Activated naive CD8-positive, alpha-beta T cell treated with anti-CD3 and anti-CD28 coated beads for 36 hours (primary cell): ENCODE measurements at places on chromosomes 3 and 15.
A peak's percentile ranks its signal among the peaks of the same experiment; 100 is the strongest.

DNA sequence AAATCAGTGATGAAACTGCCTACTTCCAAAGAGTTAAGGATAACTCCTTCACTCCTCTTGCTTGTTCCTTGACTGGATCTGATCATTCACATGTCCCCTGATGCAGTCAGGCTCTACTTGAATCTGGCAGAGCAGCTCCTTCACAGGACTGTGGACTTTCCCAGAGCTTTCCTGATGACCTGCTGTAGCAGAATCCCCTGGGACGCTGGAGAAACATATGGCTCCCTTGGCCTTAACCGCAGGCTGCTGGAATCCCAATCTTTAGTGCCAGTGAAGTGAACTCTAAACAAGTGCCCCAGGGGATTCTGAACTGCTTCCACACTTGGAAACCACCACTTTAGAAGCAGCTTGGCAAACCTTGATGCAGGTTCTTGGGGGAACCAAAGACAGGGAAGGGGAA lies 217.8 kb downstream of the CHST2 start:
- no peak overlapping the region for H3K27ac ChIP-seq
- no peaks in the 10 kb centered on the region for H3K36me3 ChIP-seq
- DNase-seq = no peak
- no peak overlapping the region for H3K4me3 ChIP-seq

- H3K36me3 ChIP-seq = no peaks in the 10 kb centered on the region
- H3K27me3 ChIP-seq = peaks cover 14% of the 10 kb centered on the region
- no peak for DNase-seq
- no peak overlapping the region for H3K27ac ChIP-seq
- no peak overlapping the region for H3K4me3 ChIP-seq
These were observed 181.5 kb downstream of the ADAMTS9 start for GRCh38 chr3:64506255-64506654.

DNA sequence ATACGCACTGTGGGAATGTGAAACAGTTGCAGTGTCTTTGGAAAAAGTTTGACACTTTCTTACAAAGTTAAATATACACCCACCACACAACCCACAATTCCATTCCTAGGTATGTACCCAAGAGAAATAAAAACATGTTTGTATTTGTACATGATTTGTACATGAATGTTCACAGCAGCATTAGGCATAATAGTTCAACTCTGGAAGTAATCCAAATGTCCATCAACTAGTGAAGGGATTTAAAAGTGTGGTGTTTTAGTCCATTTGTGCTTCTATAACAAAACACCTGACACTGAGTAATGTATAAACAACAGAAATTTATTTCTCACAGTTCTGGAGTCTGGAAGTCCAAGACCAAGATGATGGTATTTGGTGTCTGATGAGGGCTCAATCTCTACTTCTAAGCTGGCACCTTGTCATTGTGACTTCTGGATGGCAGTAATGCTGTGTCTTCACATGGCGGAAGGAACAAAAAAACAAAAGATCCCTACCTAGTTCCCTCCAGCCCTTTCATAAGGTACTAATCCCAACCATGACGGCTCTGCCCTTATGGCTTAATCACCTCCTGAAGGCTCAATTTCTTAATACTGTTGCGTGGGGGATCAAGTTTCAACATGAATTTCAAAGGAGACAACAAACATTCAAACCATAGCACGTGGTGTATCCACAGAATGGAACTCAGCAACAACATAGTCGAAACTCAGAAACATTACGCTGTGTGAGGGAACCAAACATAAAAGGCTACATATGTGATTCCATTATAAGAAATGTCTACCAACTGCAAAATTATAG lies 120.5 kb downstream of the AQP9 start:
- H3K4me1 ChIP-seq = no peaks in the 10 kb centered on the region
- H3K27ac ChIP-seq = no peak overlapping the region
- no peaks in the 10 kb centered on the region for H3K36me3 ChIP-seq
- H3K4me3 ChIP-seq = no peak overlapping the region
- DNase-seq = no peak
- H3K27me3 ChIP-seq = no peaks in the 10 kb centered on the region

- no peaks in the 10 kb centered on the region for H3K36me3 ChIP-seq
- DNase-seq = no peak
- H3K27me3 ChIP-seq = peaks cover 3% of the 10 kb centered on the region
- H3K4me3 ChIP-seq = no peak overlapping the region
- H3K27ac ChIP-seq = no peak overlapping the region
These were observed 189.2 kb upstream of the FEZF2 start for GRCh38 chr3:62562596-62562995.

DNA sequence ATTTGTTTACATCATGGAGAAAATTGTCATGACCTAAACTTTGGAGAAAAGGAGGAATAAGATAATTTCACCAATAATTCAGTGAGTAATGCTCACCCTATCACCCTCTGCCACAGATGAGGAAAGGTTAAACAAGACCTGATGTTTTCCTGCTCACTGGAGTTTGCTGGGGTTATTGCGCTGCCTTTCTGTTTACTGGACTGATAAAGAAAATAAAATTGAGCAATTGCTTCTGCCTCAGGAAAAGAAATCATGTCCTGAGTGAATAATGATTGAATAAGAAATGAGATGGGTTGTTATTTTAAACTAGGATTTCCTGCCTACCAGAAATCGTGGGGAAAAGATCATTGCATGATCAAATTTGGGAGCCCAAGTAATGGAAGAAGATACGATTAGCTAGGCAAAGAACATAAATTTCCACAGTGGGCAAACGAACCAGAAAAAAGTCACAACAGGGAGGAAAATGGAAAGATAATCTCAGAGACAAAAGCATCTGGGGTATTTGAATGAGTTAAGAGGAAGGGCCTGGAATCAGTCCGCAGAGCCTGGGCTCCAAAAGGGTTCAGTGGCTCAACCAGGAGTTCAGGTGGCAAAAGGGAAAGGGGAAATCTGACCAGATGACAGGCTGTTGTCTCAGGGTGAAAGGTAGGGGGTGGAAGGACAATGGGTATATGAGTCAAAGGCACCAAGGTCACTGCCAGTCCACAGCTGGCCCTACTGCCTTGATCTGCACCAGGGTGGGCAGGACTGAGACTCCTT lies 146.8 kb downstream of the FAM43A start:
- H3K27me3 ChIP-seq = no peaks in the 10 kb centered on the region
- no peak for DNase-seq
- H3K4me3 ChIP-seq = no peak overlapping the region
- no peaks in the 10 kb centered on the region for H3K4me1 ChIP-seq
- H3K36me3 ChIP-seq = no peaks in the 10 kb centered on the region

GRCh38 chr3:149815728-149816127 lies 2.7 kb downstream of the RNF13 start:
- no peak for DNase-seq
- H3K4me3 ChIP-seq = no peak overlapping the region
- peaks cover 15% of the 10 kb centered on the region for H3K36me3 ChIP-seq
- peaks cover 46% of the 10 kb centered on the region for H3K4me1 ChIP-seq

GRCh38 chr3:186053954-186054791 lies 54.7 kb downstream of the ETV5 start:
- H3K4me3 ChIP-seq = no peak overlapping the region
- no peaks in the 10 kb centered on the region for H3K36me3 ChIP-seq
- DNase-seq = no peak

- H3K27ac ChIP-seq = no peak overlapping the region
- H3K4me3 ChIP-seq = peak overlapping the region; percentile 80
- no peaks in the 10 kb centered on the region for H3K36me3 ChIP-seq
- H3K27me3 ChIP-seq = peaks cover 28% of the 10 kb centered on the region
- peaks cover 16% of the 10 kb centered on the region for H3K4me1 ChIP-seq
These were observed 927 bp downstream of the SMAD6 start for GRCh38 chr15:66702787-66703539.

DNA sequence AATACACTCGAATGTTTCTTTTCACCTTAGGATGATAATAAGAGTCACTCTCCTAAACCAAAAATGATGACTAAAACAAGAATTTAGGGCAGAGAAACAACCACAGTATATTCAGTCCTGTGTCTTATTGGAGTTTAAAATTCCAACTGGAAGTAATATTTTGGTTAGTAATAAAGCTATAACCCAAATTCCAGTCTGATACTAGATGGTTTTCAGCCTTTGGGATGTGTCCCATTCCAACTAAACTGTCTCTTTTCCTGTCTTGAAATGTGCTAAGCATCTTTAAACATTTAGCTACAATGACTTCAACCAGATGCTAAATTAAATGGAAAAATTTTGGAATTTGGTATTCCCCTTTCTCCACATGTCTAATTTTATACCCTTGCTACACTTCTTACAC lies 510.0 kb downstream of the ROBO1 start:
- no peaks in the 10 kb centered on the region for H3K36me3 ChIP-seq
- H3K4me3 ChIP-seq = no peak overlapping the region
- H3K4me1 ChIP-seq = no peaks in the 10 kb centered on the region
- no peaks in the 10 kb centered on the region for H3K27me3 ChIP-seq

DNA sequence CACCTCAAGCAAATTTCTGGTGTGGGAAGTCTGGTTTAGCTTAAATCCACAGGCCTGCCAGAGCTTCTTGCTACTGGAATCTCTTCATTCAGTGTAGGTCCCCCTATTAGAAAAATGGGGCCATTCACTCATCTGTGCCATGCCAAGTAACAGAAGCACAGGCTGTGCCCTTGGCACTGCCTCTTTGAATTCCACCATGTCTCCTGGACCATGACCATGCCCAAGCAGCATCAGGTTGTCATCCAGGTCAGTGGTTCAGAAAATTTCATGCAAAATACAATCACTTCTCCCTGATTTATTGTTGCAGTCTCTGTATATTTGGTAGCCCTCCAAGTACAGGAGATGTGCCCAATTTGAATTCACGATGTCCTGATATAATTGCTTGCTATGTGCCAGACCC lies 602.1 kb upstream of the ZNF385D start:
- no peak for DNase-seq
- H3K27me3 ChIP-seq = no peaks in the 10 kb centered on the region
- H3K4me1 ChIP-seq = no peaks in the 10 kb centered on the region
- no peaks in the 10 kb centered on the region for H3K36me3 ChIP-seq
- no peak overlapping the region for H3K4me3 ChIP-seq

DNA sequence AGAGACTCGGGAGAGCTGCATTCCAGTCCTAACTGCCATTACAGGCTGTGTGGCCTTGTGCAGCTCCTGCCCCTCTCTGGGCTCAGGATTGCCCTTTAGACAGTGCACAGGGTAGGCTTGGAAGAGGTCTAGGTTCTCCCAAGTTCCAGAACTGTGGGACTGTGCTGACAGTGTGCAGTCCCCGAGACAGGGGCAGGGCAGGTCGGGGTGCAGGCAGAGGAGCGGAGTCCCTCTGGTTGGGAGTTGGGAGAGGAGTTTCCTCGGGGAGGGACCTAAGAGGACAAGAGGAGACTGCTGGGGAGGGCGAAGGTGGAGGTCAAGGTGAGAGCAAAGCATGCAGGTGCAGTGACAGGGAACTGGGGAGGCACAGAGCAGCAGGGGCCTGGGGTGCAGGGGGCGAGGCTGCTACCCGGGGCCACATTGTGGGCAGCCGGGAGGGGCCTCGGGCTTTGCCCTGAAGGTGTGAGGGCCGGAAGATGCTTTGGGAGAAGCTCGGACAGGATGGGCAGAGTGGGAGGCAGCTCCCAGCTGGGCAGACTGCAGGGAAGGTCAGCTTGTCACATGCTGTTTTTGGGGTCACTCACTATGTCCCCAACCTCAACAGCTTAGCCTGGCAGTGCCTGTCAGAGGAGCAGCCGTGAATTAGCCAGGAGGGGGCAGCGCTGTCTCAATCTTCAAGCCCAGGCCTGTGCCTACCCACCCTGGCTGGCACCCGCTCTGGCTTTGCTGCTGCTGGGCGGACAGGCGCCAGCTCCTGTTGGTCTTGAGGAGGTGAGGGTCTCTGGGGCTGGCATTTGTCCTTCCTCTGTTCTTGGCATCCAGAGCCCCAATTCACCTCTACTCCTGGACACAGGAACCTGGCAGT lies 15.4 kb upstream of the CSPG4 start:
- no peaks in the 10 kb centered on the region for H3K36me3 ChIP-seq
- no peak overlapping the region for H3K27ac ChIP-seq
- H3K4me3 ChIP-seq = no peak overlapping the region

GRCh38 chr3:71397046-71397445 lies 186.5 kb downstream of the FOXP1 start:
- H3K4me1 ChIP-seq = peaks cover 79% of the 10 kb centered on the region
- peak overlapping the region; percentile 75 for H3K4me3 ChIP-seq
- no peaks in the 10 kb centered on the region for H3K27me3 ChIP-seq
- no peak for DNase-seq
- H3K36me3 ChIP-seq = peaks cover 15% of the 10 kb centered on the region

DNA sequence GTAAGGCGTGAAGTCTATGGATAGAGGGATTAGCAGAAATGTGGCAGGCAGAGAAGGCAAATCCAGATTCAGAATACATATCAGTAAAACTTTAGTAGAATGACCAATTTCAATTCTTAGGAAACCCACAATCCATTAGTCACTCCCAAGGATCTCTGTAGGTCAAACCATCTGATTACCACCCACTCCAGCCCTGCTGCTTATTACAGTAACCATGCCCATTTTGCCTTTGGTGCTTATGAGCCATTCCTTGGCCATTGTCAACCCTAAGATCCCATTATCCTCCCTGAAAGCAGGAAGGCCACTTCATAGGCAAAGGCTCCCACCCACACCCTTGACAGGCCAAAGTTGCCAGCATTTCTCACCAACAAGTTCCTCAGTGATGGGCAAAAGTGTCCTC lies 5.1 kb upstream of the KLHL40 start:
- H3K27ac ChIP-seq = no peak overlapping the region
- no peak for DNase-seq
- no peaks in the 10 kb centered on the region for H3K36me3 ChIP-seq
- peaks cover 15% of the 10 kb centered on the region for H3K27me3 ChIP-seq
- H3K4me1 ChIP-seq = peaks cover 3% of the 10 kb centered on the region
- no peak overlapping the region for H3K4me3 ChIP-seq

DNA sequence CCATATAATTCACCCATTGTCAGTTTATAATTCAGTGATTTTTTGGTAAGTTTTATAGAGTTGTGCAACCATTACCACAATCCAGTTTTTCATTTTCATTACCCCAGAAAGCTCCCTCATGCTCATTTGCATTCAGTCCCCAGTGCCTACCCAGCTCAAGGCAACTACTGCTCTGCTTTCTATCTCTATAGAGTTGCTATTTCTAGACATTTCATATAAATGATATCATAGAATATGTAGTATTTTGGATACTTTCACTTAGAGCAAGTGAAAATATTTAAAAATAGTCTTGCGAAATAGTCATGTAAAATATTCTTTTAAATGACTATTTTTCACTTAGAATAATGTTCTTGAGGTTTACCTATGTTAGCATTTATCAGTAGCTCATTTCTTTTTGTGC lies 42.1 kb downstream of the ZNF654 start:
- no peaks in the 10 kb centered on the region for H3K27me3 ChIP-seq
- H3K4me1 ChIP-seq = peaks cover 9% of the 10 kb centered on the region
- no peak overlapping the region for H3K27ac ChIP-seq
- no peak overlapping the region for H3K4me3 ChIP-seq
